ENCODE measurements at places on chromosomes 3 and 15.

DNA sequence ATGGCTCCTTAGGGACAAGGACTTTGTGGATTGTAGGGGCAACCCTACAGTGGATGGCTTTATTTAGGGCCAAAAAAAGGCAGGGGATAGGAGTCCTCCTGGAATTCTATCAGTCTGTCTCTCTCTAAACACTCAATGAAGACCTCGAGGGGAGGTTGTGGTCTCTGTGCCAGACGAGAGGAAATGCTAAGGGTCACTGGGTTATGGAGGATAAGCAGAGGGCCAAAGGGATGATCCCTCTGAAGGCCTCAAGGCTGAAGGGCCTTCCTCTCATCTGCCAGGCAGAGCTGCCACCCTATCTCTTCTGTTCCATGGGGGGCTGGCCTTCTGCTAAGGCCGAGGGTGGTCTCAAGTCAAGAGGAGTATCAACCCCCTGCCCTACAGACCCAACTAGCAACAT, 27.0 kb downstream of the PLXNB1 start:
- DNase-seq: no peak

- DNase-seq: no peak
Measured at GRCh38 chr3:20846832-20847231, 660.8 kb upstream of the SGO1 start.

GRCh38 chr3:16520970-16521881, 7.7 kb upstream of the RFTN1 start:
- no peak for DNase-seq

DNA sequence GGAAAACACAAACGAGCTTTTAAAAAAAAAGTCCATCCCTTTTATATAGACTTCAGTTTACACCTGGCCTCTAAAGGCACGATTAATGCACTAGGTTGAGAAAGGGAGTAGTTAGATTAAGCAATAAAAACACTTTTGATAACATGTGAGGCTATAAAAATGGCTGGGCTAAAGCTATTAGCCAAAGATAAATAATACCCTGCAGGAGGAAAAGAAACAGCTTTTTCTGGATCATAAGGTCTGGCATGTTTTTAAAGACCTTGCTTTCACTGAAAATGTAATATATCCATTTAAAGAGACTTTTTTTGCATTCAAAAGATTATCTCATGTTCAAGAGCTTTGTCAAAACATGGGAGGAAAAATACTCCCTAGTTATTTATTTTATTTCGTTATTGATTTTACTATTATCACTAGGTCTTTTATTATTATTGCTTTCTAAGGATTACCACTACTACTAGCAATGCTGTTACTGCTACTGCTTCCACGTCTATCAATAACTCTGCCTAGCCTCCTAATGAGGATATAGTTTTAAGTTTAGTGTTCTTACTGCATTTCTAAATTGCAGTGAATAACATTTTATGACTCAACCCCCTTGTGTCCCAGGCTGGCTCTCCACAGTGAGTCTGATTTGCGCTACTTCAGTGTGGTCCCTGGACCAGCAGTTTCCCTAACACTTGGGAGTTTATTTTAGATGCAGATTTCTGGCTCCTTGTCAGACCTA, 93.4 kb downstream of the THRB start:
- DNase-seq: no peak

- DNase-seq: no peak
Measured at GRCh38 chr3:43748179-43748578, 57.4 kb downstream of the ABHD5 start.

GRCh38 chr15:23860290-23861245, 173.5 kb upstream of the NDN start:
- DNase-seq: no peak

- DNase-seq: no peak
Measured at GRCh38 chr3:58899159-58899952, 150.5 kb downstream of the CFAP20DC start.

DNA sequence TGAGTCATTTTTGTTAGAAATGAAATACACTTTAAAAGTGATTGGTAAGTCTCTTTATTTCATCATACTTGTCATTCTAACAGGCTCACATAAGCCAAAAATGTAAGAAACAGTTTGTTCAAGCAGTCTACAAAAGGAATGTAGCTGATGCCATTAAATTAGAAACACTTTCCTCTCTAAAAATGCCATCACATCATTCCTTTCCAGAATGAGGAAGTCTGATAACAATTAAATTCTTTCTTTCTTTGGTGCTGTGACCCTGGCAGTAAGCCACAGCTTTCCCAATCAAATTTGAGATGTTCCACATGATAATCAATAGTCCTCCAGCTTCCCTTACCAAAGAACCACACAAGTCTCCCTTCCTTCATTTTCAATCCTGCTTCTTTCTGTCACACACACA, 9.4 kb upstream of the P2RY1 start:
- no peak for DNase-seq

GRCh38 chr15:77697893-77698292, 65.2 kb upstream of the LINGO1 start:
- DNase-seq: no peak

DNA sequence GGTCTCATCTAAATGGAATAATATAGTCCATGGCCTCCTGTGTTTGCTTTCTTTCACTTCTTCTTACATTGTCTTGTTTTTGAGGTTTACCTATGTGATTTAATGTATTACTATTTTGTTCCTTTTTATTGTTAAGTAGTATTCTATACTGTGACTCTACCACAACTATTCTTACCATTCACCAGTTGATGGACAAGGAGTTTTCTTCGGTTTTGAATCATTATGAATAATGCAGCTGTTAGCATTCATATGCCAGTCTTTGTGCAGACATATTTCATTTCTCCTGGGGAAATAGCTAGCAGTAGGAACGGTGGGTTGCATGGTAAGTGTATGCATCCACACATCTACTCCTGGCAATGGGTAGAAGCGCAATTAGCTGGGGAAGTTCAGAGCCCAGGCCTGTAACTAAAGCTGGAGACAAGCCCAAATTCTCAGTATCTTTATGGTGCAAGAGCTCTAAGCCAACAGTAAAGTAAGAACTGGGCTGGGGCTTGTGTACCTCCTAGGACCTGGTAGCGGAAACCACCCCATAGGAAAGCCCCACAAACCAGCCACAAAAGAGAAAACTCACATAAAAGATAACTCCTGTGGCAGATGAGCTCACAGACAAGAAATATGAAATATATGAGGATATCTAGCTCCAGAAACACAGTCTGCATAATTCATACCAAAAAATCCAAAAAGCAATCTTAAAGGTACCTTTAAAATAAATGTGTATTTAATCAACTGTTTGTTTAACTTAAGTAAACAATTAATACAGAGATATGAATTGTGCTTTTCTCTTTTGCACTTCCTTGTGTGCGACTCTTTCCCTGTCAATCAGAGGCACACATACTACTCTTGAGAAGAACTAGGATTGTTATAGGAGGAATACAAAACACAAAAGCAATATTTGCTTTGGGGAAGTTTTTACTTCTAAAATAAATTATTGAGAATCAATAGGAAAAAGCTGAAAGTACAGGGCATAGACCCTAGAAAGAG, 2.7 kb upstream of the CSTA start:
- no peak for DNase-seq

DNA sequence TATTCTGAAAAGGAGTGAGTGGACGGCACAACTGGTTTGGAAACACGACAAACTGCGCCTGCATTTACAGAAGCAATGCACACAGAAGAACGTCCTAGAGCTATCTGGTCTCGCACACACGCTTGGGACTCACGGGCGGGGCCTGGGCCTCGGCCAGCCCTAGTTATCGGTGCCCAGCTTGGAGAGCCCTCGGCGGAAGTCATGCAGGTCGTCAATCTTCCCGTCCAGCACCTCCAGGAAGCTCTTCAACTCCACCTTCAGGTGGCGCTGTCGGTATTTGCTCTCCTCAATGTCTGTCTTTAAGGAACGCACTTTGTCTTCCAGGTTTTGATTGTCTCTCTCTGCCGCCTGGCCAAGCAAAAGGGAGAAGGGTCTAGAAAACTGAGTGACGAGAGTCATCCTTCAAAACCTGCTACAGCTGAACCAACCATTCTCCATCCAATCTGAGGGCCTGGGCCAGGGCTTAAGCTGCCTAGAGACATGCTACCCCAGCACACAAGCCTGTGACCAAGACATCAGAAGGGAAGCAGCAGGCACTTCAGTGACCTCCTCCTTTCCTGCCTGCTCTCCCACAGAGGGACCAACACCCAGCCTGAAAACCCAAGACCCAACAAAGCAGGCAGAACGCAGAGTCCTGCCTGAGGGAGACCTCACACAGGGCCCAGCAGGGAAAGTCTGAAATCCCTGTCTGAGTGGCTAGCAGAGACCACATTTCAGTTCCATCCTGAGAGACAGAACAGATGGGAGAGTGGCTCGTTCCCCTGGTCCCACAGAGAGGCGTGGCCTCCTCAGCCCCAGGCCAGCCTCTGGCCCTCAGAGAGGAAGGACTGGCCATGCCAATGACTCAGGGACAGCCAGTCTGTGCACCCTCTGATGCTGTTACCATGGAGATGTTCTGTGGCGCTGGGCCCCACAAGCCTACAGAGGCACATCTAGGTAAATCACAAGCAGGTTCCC, 40.4 kb downstream of the WHAMM start:
- DNase-seq: no peak

GRCh38 chr3:16313886-16314645, 49.1 kb downstream of the OXNAD1 start:
- DNase-seq: no peak

DNA sequence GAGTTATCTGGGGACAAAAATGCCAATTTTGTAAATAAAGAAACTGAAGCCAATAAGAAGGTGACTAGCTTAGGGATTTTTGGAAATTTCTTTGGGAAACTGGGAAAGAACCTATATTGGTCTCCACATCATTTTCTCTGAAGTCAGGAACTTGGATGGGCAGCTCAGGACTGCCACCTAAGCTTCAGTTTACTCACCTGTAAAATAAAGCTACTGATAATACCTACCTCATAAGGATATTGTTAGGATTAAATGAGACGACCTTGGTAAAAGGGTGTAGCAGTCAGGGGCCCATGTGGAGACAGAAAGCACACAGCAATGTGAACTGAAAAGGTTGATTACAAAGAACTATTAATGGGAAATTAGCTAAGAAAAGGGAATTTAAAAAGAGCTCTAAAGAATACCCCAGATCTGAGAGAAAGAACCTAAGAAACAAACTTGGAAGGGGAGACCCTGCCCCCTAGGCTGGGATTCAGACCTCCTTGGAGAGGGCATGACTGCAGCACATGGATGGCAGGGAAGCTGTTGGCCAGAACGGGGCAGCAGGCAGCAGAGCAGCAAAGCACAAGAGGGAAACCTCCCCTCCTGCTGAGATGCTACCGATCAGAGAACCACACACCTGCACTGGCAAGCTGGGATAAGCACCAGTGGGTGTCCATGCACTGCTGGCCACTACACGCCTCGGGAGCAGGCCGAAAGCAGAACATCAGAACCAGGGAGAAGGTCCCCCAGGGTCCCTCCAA, 83.7 kb upstream of the THBS1 start:
- DNase-seq: no peak

DNA sequence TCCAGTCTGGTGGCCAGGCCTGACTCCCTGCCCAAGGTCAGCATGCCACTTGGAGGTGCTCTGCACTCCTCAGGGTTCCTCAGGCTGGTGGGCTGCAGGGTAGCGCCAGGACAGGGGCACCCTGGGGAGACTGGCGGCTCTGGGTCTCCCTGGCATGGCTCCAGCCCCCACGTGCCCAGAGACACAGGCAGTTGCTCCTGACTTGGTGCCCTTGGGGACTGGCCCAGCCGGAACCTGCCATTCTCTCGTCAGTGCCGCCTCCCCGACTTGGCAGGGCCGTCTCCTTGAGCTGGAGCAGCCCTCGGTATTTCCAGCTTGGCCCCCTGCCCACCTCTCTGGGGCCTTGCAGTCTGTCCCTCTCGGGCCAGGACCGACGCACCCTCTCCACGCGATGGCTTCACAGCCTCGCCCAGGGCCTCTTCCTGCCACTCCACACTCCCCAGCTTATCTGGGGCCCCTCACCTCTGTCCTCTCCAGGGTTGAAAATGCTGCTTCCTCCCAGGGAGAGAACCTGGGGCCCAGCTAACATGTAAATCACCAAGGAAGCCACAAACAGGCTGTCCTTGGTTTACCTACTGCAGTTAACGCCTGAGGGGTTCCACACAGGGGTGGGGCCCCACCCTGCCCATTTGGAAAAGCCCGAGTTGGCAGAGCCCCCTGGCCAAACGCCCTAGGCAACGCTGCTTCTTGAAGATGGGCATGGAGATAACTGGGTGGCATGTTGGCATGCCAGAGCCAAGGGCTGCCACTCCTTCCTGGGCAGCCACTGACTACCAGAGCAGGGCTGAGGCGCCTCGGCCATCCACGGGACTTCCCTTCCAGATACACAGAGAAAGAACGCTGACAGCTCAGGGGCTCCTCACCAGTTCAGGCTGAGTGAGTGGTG, 61.4 kb downstream of the SMAD6 start:
- no peak for DNase-seq

DNA sequence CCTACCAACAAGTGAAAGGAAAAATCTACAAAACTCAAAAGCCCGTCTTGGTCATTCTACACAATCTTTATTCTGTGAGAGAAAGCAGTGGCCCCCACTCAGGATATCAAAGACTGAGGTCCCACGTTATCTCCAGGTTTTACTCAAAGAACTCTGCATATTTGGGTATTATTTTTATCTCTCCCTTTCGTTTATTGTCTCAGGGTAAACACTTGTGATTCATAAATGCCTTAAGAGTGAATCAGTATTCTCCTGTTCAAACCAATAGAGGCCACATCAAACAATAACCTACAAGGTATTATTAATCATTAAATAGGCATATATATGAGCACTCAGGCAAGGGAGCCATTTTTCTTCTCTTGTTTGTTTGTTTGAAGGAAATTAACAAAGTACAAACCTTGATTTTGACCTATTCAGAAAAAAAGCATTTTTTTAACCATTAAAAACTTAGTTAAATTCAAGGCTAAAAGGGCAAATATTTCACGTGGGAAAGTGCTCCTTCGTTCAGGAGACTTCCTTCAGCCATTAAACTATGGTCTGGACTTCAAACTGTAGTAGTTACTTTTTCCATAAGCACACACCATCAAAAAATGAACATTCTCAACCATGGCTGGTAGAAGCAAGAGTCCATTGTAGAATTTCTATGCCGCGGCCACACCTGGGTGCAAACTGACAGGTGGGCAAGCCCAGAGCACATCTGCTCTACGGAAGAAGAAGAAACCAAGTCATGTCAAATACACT, 13.9 kb upstream of the HES1 start:
- DNase-seq: no peak

- DNase-seq: no peak
Measured at GRCh38 chr3:23046536-23046935, 156.6 kb upstream of the UBE2E2 start.

GRCh38 chr15:68413363-68414205, 18.4 kb downstream of the ITGA11 start:
- no peak for DNase-seq

DNA sequence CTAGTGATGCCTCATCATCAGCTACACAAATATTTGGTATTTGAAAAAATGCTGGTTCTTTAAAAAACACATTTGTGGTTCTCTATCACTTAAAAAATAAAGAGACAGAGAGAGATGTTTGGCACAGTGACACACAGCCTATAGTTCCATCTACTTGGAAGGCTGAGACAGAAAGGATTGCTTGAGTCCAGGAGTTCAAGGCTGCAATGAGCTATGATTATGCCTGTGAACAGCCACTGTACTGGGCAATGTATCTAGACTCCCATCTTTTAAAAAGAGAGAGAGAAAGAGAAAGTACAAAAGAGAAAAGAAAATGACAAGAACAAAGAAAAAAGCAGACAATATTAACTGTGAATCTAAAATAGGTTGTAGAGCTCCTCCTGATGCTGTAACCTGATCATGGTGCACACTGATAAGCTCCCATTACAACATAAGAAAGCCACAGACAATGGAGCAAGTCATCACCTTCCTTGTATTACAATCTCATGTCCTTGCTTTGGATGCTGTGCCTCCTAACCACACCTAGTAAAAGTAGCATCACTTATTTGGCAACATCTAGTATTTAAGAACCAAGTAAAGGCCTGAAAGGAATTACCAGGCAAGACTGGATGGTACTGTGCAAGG, 31.7 kb upstream of the MAP4 start:
- DNase-seq: no peak

All from stimulated activated CD4-positive, alpha-beta T cell treated with anti-CD3 and anti-CD28 coated beads, Interleukin-1b, Interleukin-23, amount 100 ng/mL, for 4 hours (primary cell).